ENCODE measurements at places on chromosomes 7 and 10.

DNA sequence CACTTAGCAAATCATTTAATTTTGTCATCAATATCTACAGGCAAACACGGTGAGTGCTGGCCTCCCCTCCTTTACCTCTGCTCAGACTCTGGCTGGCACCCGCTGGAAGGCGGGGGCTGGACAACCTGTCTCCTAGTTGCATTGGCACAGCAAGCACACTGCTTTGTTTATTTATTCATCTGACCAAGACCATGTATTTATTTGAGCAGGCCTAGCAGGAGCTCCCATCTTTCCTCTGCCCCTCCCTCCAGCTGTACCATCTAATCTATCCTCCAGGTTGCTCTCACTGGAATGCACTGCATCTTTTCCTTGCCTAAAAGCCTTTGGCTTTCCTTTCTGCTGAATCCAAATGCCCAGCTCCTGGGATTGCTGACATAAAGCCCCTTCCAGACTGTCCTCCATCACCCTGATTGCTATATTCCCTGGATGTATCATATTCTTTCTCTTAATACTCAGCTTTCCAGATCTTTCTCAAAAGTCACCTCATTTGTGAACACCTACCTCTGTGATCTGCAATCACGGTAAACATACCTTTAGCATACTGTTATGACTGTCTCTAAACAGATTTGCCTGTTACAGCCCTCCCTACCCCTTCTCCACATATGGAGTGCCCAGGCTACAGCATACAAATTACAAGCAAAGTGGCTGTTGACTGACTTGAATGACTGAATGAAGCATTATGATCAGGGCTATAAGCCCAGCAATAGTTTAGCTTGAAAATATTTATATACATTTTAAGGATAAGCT is 9.6 kb downstream of the ELMO1 start:
- DNase-seq, result no peak

GRCh38 chr10:95196046-95196445 is 2.0 kb downstream of the ACSM6 start:
- DNase-seq, result no peak

- no peak for DNase-seq
Measured at GRCh38 chr10:3761904-3762303, 23.1 kb downstream of the KLF6 start.

DNA sequence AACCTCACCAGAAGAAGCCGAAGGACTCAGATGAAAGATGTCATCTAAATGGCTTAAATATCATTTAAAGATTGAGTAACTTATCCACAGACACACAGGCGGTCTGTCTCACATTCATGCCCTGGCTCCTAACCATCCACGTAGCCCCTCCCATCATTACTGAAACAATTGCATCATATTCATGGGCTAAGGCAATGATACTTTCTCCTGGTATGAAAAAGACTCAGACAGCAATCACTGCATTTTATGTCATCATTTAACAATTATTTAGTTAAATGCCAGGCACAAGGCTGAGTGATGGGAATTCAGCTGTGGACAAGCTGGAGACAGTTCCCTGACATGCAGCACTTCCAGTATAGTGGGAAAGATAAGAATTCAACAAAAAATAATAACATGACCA is 11.2 kb upstream of the TECTB start:
- no peak for DNase-seq

DNA sequence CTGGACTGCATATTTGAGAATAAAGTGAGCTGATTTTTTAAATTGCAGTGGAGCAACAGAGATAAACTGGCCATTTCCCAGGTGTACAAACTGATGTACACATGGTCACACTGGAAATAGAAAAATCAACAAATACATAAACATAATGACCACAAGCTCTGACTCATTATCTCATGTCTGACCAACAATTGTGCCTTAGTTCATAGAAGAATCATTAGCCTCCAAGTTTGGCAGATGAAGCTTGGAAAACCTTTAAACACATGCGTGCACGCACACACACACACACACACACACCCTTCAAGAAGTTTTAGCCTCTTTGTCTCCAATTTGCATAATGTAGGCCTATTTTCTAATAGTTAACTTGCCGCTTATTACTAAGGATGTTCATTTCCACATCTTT is 308.9 kb upstream of the POM121L12 start:
- no peak for DNase-seq

- no peak for DNase-seq
Measured at GRCh38 chr7:12249706-12250105, 38.6 kb downstream of the TMEM106B start.

GRCh38 chr10:124149189-124150042 is 56.0 kb upstream of the CHST15 start:
- no peak for DNase-seq

GRCh38 chr10:31768467-31768866 is 160.2 kb downstream of the ARHGAP12 start:
- DNase-seq, result no peak

- DNase-seq, result no peak
Measured at GRCh38 chr10:5858811-5859210, 30.9 kb downstream of the ANKRD16 start.

GRCh38 chr7:81507221-81507620 is 262.6 kb downstream of the HGF start:
- no peak for DNase-seq

GRCh38 chr7:1033546-1034145 is 10.7 kb upstream of the GPR146 start:
- no peak for DNase-seq

- DNase-seq, result no peak
Measured at GRCh38 chr7:87445897-87446296, 29.6 kb downstream of the ABCB4 start.

- no peak for DNase-seq
Measured at GRCh38 chr7:120304674-120305073, 31.7 kb downstream of the KCND2 start.
